ENCODE measurements at places on chromosomes 2 and 18. TPM values are rescaled to one million over a fixed set of nuclear protein-coding genes. Genes with fewer than 3 reads are reported as not detected.
A peak's percentile ranks its signal among the peaks of the same experiment; 100 is the strongest.

DNA sequence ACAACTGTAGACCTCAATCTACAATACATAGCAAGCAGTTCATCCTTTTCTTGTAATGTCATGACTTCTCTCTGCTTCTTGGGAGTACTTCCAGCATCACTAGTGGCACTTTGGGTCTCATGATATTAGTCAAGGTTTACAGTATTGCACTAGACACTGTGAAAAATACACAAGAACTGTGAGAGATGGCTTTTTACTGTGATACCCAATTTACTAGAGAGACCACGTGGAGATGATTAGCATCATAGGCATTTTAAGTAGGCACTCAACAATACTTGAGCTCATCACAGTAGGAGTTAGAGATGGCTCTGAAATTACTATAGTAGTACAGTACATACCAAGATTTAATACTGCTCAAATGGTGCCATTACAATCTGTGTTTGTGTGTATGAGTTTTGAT is 112.8 kb upstream of the EML6 start:
- no peak for DNase-seq

DNA sequence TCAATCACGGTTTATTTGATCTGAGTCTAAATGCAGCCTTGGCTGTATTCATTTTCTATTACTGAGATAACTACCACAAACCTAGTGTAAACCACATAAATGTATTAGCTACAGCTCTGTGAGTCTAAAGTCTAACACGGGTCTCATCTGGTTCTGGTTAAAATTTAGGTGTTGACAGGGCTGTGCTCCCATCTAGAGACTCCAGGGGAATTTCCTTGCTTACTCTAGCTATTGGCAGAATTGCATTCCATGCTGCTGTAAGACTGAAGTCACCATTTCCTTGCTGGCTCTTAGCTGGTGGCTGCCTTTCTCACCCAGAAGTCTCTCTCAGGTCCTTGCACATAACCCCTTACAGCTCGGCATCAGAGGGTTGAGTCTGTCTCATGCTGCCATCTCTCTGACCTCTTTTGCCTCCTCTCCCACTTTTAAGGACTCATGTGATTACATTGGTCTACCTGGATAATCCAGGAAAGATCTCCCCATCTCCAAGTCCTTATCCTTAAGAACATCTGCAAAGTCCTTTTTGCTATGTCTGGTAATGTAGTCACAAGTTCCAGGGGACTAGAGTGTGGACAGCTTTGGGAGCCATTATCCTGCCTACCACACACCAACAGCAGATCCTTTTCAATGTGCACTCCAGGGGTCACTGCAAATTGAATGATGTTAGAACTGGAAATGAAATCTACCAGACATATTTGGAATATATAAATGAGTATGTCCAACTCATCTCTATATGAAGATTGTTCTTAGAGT is 207.0 kb upstream of the AGAP1 start:
- no peak for DNase-seq

DNA sequence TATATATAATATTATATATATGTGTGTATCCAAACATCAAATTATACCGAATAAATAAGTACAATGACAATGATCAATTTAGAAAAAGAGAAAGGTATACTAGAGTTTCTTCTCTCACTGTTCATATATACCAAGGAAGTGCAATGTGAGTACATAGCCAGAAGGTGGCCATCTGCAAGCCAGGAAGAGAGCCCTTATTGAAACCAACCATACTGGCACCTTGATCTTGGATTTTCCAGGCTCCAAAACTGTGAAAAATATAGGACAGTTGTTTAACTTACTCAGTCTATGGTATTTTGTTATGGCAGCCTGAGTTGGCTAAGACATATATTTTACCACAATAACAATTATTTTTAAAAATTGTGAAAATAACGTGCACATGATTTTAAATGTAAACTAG is 1490.2 kb upstream of the SLC39A10 start:
- peak; percentile 3 for DNase-seq

The RGPD4 gene
- total RNA-seq = not detected

The C2orf66 gene
- total RNA-seq = 1.1 TPM

The FAM124B gene
- 50.3 TPM for total RNA-seq

- DNase-seq = no peak
These were observed 255.9 kb upstream of the ERBB4 start for GRCh38 chr2:212794471-212794870.

DNA sequence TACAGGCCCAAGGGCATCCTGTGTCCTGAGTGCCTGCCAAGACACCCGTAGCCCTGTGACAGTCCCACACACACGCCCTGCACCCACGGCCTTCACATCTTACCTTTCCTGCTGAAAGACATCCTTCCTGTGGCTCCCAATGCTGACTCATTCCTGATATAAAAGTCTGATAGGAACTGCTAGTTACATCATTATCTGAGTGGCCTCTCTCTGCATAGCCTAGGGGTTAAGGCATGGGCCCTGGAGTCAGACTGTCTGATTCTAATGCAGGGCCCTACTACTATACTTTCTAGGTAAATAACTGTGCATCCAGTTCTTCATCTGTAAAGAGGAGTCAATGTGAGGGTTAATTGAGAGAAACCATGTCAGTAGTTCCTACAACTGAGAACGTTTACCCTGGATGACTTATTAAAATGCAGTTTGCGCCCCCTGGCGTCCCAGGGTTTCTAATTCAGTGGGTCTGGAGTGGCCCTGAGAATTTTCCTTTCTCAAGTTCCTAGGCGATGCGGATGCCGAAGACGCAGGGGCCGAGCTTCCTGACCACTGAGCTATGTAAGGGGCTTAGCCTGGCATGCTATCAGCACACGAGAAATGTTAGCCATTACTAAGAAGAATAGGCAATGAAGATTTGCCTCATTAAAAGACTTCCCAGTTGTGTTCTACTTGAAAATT is 6.0 kb upstream of the GPR45 start:
- peak; percentile 63 for DNase-seq

DNA sequence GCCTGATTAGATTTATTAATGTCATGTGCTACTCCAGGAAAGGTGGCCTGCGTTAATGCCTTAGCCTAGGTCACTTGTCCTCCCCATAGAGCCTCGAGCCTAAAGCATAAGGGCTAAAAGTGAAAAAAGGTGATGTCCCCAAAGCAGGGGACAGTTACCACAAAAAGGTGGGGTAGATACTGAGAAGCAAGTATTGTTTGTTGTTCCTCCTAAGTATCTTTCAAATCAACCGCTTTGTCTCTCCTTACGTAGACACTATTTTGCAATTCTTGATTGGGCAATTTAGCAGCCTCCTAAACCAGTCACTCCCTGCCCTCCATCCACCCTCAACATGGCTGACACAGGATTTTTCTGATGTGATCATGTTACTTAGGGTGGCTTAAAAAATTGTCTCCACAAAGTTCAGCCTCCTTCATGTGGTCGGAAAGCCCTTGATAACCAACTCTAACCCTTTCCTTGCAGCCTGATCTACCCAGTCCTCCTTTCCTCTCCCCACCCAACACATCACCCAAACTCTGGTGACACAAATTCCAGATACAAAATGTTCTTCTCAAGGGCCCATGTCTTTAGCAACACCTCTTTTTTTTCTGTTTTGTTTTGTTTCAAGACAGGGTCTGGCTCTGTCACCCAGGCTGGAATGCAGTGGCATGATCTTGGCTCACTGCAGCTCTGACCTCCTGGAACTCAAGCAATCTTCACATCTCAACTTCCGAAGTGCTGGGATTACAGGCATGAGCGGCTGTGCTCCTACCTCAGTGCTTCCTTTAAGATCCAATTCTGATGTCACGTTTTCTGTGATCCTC is 6.9 kb downstream of the INHA start:
- no peak for DNase-seq

DNA sequence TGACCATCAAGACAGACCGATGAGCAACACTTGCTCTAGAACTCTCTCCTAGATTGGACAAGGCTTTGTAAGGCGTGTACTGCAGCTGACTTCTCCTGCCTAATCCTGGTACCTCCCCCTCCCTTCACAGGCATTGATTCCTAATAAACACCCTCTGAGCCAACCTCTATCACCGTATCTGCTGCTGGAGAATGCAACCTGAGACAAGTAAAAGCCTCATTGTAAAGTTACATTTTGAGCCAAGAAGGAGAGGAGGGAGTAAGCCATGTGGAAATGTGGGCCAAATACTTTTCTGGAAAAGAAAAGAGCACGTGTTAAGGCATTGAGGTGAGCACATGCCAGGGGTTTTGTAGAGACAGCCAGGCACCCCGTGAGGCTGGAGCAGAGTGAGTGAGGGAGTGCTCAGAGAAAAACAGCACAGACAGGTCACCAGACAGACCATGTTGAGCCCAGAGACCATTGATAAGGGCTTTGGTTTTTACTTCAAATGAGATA is 2.6 kb upstream of the WDFY1 start:
- no peak for DNase-seq

DNA sequence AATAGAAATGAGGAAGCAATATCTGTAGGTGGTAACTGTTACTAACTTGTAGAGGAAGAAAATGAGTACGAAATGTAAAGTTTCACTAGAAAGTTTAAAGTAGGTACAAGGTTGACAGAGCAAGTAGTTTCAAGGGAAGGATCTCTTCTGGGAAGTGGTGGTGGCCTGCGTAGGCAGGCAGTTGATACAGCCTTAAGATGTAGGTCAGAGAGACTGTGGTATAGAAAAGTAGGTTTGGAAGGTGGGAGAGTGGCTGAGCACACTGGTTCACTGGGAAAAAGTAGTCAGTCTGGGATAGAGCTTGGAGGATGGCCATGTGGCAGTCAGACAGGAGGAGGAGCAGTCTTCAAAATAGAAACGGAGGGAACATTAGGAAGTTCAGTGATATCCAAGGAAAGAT is 23.5 kb downstream of the KDM3A start:
- DNase-seq = no peak

DNA sequence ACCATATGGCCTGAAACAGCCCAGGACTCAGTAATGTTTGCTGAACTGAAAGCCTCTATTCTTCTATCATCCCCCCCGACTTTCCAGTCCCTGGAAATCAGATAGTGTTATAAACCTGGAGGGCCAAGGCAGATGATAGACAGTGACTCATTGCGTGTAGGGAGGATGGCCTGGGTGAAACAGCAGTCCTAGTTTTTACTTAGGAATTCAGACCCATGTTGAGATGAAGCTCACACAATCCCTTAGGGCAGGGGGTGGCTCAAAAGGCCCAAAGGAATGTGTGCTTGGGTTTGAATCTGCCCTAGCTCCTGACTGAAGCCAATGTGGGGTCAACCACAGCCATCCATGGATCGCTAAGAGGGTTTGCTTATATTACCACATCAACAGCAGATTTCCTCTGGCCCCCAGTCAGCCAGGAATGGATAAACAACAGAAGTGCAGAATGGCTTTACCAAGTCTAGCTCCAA is 43.9 kb upstream of the STPG4 start:
- DNase-seq = no peak

DNA sequence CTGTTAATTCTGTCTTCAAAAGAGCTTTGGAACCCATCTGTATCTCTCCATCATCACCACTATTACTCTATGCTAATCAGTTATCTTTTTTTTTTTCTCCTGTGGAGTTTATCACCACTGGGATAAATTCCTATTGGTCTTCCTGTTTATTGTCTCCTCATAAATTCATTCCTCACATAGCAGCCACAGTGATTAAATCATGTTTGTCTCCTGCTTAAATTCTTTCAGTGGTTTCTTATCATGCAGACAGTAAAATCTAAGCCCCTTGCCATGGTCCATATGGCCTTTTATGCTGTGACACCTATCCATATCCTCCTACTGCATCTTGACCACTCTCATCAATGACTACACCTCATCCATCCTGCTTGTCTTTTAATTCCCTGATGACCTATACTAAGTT is 239.8 kb upstream of the ZEB2 start:
- DNase-seq = no peak

The KLHL41 gene
- 0.87 TPM for total RNA-seq

DNA sequence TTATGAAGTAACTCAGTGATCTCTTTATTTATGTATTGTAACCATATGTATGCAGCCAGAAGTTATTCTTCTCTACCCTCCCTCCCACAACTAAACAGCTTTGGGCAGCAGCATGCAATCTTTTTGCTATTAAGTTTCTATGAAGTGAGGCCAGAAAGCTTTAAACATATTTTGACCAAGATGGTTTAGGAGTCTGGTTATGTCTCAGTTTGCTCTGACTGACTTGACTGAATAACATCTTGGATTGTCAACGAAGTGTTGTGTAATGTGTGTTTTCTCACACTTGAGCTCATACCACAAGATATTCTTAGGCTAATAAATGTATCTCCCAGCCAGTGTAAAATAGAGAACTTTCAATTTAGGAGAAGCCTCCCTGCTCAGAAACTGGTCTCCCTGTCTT is 104.3 kb downstream of the TTC27 start:
- no peak for DNase-seq

The ASB18 gene
- total RNA-seq = not detected

DNA sequence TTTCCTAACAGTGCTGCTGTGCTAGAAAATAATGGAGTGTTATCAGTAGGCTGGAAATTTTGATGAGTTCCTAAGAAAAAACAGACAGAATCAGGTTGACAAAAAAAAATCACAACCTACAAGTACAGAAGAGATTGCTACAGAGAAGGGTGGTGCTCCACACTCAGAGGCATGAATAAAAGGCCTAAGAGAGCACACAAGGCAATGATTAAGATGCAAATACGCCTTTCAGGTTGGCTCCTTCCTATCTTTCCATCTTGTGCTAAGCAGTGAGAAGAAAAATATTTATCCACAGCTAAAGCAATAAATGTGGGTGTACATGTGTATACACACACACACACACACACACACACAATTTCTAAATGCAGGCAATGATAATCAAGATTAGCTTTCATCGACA is 130.6 kb upstream of the UBE2E3 start:
- no peak for DNase-seq

The TUBA4B gene
- total RNA-seq = not detected

GRCh38 chr18:23900994-23901393 is 113.6 kb upstream of the TTC39C start:
- peak; percentile 67 for DNase-seq

The AQP12A gene
- total RNA-seq = not detected

- DNase-seq = no peak
These were observed 550.9 kb upstream of the PKDCC start for GRCh38 chr2:41496908-41497307.

Measured in glomerular endothelial cell (primary cell).